ENCODE measurements at places on chromosomes 2 and 18.

GRCh38 chr2:114949228-114949804 is 506.9 kb downstream of the DPP10 start:
- no peak for DNase-seq

DNA sequence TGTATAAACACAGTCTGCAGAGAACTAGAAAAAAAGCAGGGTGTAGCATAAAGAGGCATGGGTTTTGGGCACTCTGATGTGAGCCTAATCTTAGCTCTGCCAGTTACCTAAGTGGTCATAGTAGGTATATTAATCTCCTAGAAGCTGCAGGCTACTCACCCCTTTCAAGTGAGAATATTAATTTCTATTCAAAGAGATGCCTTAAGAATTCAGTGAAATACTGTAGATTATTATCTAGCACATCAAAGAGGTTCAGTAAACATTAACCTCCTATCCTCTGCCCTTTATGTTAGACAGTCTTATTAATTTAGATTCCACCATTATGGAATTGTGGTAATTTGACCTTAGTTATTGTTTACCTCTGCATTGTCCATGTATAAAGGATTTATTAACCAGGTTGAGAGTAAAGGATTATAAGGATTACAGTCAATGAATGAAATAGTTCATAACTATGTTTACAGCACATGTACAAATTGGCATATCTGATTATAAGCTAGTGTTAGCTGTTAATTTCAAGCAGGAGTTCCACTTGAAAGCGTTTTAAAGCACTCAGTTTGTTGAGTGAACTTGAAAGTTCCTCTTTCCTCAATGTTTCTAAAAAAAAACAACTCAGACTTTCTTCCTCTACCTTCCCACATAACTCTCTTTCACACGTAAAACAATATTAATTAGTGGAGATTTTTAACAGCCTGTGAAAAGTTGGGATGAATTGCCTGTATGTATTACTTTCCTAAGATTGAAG is 150.6 kb upstream of the EPC2 start:
- DNase-seq: no peak

GRCh38 chr2:234072454-234072853 is 22.0 kb downstream of the SPP2 start:
- DNase-seq: no peak

DNA sequence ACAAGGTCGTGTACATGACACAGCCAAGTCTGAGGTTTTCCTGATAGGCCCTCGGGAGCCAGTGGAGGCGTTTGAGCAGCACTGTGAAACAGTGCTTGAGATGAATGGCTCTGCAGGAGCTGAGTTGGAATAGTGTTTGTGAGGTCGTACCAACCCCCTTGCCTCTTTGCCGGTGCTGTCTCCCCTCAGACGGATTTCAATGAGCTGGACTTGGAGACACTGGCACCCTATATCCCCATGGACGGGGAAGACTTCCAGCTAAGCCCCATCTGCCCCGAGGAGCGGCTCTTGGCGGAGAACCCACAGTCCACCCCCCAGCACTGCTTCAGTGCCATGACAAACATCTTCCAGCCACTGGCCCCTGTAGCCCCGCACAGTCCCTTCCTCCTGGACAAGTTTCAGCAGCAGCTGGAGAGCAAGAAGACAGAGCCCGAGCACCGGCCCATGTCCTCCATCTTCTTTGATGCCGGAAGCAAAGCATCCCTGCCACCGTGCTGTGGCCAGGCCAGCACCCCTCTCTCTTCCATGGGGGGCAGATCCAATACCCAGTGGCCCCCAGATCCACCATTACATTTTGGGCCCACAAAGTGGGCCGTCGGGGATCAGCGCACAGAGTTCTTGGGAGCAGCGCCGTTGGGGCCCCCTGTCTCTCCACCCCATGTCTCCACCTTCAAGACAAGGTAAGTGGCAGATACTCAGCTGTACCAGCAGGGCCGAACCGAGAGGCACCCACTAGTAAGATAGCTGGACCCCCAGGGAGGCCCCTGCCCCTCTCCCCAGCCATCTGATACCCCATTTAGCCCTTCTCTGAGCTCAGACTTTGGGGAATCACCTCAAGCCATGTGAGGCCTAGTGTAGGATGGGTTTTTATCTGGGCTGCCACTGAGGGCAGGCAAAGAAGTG is 83.1 kb downstream of the EPAS1 start:
- DNase-seq: no peak

GRCh38 chr2:241764275-241765241 is 12.1 kb upstream of the GAL3ST2 start:
- no peak for DNase-seq

GRCh38 chr18:9055185-9055584 is 47.3 kb upstream of the NDUFV2 start:
- no peak for DNase-seq

GRCh38 chr18:44047585-44047984 is 633.1 kb upstream of the SETBP1 start:
- no peak for DNase-seq

- DNase-seq: no peak
Observed at GRCh38 chr2:204205538-204205937, 269.0 kb downstream of the ICOS start.

- DNase-seq: no peak
Observed at GRCh38 chr18:68796936-68797690, 767 bp upstream of the CCDC102B start.

DNA sequence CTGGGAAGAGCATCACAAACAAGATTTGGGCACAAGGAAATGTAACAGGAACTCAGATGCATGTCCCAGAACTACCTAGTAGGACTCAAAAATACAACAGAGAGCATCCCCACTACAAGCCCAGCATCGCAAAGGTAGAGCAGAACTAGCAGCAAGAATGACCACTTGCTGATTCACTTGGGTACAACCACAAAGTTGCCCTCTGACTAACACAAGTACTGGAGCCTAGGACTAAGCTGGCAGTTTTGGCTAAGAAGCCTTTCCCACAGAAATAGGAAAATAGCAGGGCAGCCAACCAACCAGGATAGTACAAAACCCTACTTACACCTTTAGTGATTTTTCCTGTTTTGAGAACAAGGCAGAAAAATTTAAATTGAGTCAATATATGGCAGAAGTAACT is 193.8 kb downstream of the PAX3 start:
- no peak for DNase-seq

DNA sequence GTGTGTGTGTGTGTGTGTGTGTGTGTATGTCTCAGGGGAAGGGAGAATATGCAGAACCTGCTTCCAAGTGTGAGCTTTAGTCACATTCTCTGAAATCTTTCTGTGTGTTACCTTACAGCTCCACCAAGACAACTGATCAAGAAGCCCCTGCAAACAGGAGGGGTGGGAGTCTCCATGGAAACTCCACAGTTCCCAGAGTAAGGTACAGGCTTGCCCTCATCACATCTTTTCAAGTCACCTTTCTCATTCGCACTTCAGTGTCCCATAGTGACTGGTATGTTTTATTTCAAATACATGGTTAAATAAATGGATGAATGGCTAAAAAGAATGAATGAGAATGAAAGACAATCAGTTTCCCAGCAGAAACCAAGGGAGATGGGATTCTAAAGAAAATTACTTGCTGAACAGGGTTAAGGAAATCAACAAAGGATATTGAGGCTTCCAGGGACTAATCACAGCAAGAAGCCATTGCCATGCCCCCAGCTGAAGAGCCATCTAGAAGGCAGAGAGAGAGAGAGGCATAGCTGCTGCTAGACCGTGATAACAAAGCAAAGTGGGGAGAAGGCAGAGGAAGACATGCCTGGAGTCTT is 987.2 kb upstream of the CELF4 start:
- DNase-seq: no peak

GRCh38 chr2:38739524-38739923 is 11.6 kb downstream of the SRSF7 start:
- no peak for DNase-seq

DNA sequence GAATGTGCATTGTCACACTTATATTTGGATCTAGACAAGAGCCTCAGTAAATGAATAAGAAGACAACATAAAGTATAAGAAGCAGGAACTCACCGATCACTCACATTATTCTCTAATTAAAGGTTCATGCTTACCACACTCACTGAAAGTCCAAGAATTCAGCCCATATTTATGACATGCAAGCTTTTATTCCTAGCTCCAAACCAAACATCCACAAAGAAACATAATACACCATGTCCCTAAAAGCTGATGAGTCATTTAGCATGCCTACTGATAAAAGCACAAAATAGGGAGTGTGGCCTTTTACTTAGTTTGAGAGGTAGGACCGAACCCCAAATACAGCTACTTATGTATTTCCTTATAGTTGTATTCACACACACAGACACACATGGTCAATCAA is 1094.6 kb upstream of the CDH2 start:
- DNase-seq: no peak

DNA sequence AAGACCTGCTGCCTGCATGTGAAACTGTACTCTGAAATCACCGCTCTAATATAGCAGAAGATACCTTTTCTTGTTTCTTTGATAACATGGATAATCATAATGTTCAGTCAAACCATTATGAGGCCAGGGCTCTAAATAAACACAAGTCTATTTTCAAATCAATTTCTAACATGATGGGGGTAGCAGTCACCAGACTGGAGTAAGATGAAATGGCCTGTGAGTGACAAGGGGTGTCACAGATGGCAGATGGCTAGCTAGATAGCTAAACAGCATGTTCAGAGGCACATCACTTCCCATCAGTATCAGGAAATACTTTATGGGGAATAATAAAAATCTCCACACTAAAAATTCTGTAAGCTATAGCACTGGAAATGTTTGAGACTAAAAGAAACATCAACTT is 14.0 kb downstream of the MBD2 start:
- no peak for DNase-seq

GRCh38 chr2:61898810-61899209 is 6.7 kb upstream of the COMMD1 start:
- DNase-seq: no peak

GRCh38 chr2:12287220-12287751 is 429.4 kb upstream of the TRIB2 start:
- DNase-seq: no peak

DNA sequence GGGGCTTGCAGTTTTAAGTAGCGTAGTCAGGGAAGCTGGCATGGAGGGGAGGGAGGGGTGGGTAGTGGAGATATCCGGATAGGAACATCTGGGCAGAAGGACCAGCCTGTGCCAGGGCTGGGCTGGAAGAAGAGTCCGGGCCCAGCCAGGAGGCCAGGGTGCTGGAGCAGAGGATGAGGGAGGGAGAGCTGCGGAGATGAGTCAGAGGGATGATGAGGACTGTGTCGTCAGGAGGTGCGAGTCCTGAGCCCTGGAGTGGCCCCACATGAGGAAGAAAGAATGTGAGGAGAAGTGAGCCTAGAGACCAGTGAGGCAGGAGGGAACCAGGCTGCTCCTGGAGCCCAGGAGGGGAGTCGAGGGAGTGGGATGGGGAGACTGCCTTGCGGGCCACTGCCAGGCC is 82.4 kb downstream of the CTIF start:
- no peak for DNase-seq

- no peak for DNase-seq
Observed at GRCh38 chr2:2170189-2170588, 160.9 kb downstream of the MYT1L start.

- no peak for DNase-seq
Observed at GRCh38 chr2:165633431-165633830, 160.6 kb downstream of the GALNT3 start.

DNA sequence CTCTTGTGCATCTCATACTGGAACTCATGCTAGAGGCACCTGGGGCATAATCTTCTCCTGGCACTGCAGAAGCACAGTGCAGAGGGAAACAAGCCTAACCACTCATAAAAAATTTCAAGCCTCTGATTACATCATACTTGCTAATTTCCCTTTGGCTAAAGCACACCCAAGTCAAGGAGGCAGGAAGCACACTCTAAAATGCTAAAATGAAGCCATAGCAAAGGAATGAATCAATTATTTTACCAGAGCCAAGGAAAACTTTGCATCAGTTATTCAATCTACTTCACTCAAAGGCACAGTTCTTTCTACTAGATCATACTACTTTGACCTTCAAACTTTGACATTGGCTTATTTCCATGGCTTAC is 79.6 kb upstream of the SPOPL start:
- DNase-seq: no peak

DNA sequence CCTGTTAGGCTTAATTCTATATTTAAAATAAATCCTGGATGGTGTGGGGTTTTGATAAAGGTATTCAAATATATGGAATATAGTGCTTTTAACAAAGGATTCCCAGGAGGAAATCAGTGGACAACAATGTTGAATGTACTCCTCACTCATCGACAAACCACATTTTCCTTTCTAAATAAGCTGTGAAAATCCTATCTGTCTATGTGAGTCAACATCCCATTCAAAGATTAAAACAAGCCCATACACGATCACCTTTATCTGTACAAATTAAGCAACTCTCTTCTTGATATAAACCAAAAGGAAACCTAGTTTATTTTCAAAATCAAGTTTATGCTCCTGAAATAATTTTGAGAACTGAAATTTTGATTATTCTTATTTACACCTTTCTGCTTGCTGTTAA is 153.4 kb downstream of the ERBB4 start:
- no peak for DNase-seq

GRCh38 chr2:227308784-227309183 is 16.3 kb upstream of the MFF start:
- no peak for DNase-seq

Measured in thymus (tissue), 14 donors.